ENCODE measurements at places on chromosomes 5 and 9.

- no peak for DNase-seq
Measured at GRCh38 chr5:101009758-101010519, 106.9 kb upstream of the ST8SIA4 start.

DNA sequence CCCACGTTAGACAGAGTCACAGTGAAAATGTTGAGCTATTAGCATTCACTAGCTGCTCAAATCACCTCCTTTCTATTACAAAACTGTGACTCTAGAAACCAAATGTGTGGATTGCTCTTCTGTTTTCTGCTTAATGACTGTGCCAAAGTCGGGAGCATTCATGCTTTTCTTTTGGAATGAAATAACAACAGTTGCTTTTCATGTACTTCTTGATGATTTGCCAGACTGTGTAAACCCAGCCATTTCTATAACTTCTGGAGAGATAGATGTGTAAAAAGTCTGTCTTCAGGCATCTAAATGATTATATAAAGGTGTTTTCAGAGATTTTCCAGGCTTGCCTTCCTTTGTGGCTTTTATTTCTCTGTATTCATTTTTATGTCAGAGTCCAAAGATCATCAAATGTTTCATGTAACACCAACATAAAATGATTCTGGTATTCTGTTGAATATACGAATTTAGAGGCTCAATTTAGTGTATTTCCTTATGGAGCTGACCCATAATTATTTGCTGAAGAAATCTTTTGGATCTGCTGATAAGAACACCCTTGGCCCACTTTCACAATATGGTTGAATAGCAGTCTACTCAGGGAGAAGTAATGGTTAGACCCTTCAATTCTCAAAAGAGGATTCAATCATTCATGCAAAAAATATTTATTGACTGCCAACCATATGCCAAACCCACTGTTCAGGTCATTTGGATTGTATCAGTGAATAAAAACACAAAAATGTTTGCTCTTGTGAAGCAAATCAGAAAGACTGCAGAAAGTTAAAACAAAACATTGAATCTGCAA lies 581.2 kb downstream of the CDH18 start:
- no peak for DNase-seq

GRCh38 chr9:1154739-1155138 lies 104.6 kb downstream of the DMRT2 start:
- DNase-seq: no peak

GRCh38 chr5:115414406-115415142 lies 118.1 kb upstream of the CCDC112 start:
- DNase-seq: peak; percentile 95

- no peak for DNase-seq
Measured at GRCh38 chr9:121968056-121968455, 125.1 kb downstream of the TTLL11 start.

- DNase-seq: peak; percentile 52
Measured at GRCh38 chr5:68303038-68303738, 87.6 kb downstream of the PIK3R1 start.

DNA sequence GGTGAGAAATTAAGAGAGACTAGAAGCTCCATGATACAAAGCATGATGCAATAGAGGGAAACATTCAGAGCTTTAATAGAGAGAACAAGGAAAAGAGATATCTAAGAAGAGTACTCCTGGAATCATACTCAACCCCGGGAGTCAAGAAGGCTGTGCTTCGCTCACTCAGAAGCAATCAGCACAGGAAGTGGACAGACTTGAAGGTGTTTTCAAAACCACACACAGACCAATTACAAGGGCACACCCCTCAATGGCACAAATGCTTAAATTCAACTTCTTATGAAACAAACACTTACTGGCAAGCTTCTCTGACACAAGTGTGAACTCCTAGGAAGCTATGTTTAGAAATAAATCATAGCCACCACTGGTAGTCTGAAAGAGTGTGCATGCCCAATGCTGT lies 462.3 kb downstream of the GABRG2 start:
- no peak for DNase-seq

GRCh38 chr5:54643685-54644106 lies 126.1 kb downstream of the SNX18 start:
- DNase-seq: peak; percentile 57

DNA sequence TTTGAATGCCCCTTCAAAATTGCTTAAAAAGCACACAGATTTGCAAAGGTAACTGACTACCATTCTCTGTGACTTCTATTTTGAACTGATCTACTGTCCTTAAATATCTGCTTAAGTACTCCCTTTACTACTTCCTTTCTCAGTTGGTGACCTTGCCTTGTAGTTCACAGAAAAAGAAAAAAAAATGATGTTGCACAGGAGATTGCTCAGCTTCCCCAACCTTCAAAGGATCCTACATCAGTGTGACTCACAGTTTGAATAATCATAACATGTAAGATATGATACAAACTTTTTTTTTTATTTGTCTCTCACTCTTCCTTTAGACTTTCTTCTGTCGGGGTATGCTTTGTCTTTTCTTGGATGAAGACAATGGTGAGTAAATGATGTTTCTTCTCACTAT lies 1029.6 kb downstream of the CDH12 start:
- DNase-seq: no peak
